ENCODE measurements at places on chromosomes 4 and X.

GRCh38 chrX:136866337-136867095 lies 14.0 kb downstream of the RBMX start:
- H3K4me3 ChIP-seq, result no peak overlapping the region
- no peaks in the 10 kb centered on the region for H3K27me3 ChIP-seq
- no peak for DNase-seq
- peaks cover 17% of the 10 kb centered on the region for H3K4me1 ChIP-seq
- peaks cover 4% of the 10 kb centered on the region for H3K36me3 ChIP-seq

- DNase-seq, result no peak
- H3K27me3 ChIP-seq, result no peaks in the 10 kb centered on the region
- H3K4me3 ChIP-seq, result no peak overlapping the region
- H3K36me3 ChIP-seq, result no peaks in the 10 kb centered on the region
- no peaks in the 10 kb centered on the region for H3K4me1 ChIP-seq
Observed at GRCh38 chrX:11064851-11065600, 46.1 kb upstream of the HCCS start.

- H3K4me3 ChIP-seq, result no peak overlapping the region
- no peaks in the 10 kb centered on the region for H3K4me1 ChIP-seq
- H3K36me3 ChIP-seq, result no peaks in the 10 kb centered on the region
- H3K27ac ChIP-seq, result no peak overlapping the region
Observed at GRCh38 chrX:102808336-102808735, 87.8 kb downstream of the GPRASP3 start.

GRCh38 chr4:43776371-43776770 lies 672.2 kb downstream of the KCTD8 start:
- no peaks in the 10 kb centered on the region for H3K4me1 ChIP-seq
- no peaks in the 10 kb centered on the region for H3K36me3 ChIP-seq
- H3K27me3 ChIP-seq, result no peaks in the 10 kb centered on the region
- DNase-seq, result no peak
- H3K4me3 ChIP-seq, result no peak overlapping the region

DNA sequence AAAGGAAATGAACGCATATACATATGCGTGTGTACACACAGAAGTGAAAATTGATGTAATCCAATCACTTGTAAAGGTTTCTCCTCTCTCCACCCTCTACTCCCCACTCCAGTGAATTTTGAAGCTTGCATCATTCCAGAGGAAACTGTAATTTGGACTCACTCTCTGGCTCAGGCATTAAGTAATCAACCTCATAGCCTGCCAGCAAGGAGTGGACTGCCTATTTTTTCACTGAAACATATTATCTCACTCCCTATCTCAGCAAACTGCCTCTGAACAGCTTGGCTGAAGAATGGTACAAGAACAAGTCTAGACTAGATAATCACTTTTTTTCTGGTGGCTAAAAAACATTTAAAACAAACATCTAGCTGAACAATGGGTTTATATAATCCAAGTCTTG lies 124.2 kb downstream of the C4orf51 start:
- H3K27me3 ChIP-seq, result no peaks in the 10 kb centered on the region
- H3K4me1 ChIP-seq, result peaks cover 8% of the 10 kb centered on the region
- H3K4me3 ChIP-seq, result no peak overlapping the region
- no peak overlapping the region for H3K27ac ChIP-seq

- no peaks in the 10 kb centered on the region for H3K4me1 ChIP-seq
- peak; percentile 27 for DNase-seq
- no peak overlapping the region for H3K27ac ChIP-seq
- H3K36me3 ChIP-seq, result peaks cover 4% of the 10 kb centered on the region
- no peak overlapping the region for H3K4me3 ChIP-seq
Observed at GRCh38 chrX:19334945-19335626, 8.6 kb upstream of the PDHA1 start.

DNA sequence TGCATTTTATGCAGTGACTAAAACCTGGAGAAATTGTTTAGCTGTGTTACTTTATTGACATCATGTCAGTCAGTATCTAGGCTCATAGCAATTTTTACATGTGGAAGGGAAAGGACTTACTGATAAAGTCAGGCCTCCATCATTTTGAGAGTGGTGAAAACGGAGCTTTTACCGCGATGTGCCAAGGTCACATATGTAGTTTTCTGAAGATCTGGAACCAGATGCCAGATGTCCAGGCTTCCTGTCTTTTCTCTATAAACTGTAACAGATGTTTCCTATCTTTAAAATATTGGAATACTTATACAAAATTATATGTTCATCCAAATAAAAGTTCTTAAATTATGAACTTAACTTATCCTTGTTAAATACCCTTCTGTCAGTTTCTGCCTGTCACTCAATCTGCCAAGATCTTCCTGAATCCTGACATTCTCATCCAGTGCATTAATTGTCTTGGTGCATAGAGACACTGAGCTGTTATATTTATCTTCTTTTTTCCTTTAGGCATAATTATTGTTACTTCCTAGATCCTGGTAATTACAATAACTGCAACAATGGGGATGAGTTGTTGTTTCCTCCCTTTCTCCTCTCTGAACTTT lies 1646.2 kb upstream of the TENM3 start:
- H3K4me1 ChIP-seq, result no peaks in the 10 kb centered on the region
- no peak overlapping the region for H3K27ac ChIP-seq
- no peak overlapping the region for H3K4me3 ChIP-seq
- no peak for DNase-seq
- H3K36me3 ChIP-seq, result no peaks in the 10 kb centered on the region

Measured in immature natural killer cell (primary cell).